ENCODE measurements at places on chromosomes 12 and 14.
A peak's percentile ranks its signal among the peaks of the same experiment; 100 is the strongest.

DNA sequence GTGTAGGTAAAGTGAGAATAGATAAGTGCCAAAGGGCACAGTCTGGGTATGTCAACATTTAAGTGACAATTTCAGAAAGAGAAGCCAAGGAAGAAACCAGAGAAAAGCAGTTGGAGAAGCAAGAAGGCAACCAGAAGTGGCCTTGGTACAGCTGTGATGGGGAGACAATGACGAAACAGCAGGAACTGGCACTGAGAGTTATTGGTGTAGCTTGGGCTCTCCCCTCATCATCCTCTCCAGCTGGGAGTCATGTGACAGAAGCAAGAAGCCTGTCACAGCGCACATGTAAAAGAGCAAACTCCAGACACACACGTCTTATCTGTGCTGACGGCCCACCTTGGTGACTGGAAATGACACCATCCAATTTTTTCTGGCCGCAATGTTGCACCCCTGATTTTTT is 203.3 kb upstream of the NUDT4 start:
- no peak for DNase-seq

GRCh38 chr12:91331371-91331770 is 148.8 kb upstream of the DCN start:
- DNase-seq = no peak

DNA sequence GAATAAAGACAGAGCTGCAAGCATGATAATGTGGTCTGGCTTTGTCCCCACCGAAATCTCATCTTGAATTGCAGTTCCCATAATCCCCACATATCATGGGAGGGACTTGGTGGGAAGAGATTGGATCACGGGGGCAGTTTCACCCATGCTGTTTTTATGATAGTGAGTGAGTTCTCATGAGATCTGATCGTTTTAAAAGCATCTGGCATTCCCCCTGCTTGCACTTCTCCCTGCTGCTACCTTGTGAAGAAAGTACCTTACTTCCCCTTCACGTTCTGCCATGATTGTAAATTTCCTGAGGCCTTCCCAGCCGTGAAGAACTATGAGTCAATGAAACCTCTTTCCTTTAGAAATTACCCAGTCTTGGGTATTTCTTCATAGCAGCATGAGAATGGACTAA is 158.7 kb downstream of the SLC35F4 start:
- DNase-seq = no peak

GRCh38 chr12:130831246-130831645 is 7.8 kb downstream of the STX2 start:
- DNase-seq = no peak

GRCh38 chr14:93065272-93065730 is 50.4 kb downstream of the ITPK1 start:
- DNase-seq = no peak

DNA sequence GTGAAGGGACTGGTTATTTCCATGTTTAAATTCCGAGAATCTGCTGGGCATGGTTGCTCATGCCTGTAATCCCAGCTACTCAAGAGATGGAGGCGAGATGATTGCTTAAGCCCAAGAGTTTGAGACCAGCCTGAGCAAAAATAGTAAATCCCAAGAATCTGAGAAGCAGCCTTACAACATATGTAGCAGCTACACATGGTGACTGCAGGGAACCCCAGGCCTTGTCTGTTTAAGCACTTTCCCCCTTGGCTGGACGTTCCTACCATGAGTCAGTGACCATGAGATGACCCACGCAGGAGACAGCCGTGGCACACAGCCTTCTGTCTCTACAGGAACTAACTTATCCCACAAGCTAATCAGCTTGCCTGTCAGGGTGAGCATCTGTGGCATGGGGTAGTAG is 5.5 kb upstream of the SLC24A4 start:
- DNase-seq = no peak

- DNase-seq = no peak
Observed at GRCh38 chr14:31740688-31741087, 179.5 kb downstream of the NUBPL start.

DNA sequence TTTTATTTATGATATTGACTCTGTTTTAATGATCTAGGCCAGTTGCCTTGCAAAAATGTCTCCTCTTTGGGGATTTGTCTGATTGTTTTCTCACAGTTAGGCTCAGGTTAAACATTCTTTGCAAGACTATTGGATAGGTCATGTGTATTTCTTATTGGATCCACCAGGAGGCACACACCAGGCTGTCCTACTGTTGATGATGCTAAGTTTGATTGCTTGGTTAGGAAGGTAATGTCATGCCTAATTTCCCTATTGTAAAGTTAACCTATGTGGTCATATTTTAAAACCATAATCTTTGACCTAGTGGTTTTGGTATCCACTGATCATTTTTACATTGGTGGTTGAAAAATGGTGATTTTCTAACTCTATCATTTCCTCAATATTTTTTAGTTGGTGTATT is 137.1 kb downstream of the BRMS1L start:
- no peak for DNase-seq

GRCh38 chr12:80187660-80188090 is 88.3 kb downstream of the OTOGL start:
- DNase-seq = no peak

DNA sequence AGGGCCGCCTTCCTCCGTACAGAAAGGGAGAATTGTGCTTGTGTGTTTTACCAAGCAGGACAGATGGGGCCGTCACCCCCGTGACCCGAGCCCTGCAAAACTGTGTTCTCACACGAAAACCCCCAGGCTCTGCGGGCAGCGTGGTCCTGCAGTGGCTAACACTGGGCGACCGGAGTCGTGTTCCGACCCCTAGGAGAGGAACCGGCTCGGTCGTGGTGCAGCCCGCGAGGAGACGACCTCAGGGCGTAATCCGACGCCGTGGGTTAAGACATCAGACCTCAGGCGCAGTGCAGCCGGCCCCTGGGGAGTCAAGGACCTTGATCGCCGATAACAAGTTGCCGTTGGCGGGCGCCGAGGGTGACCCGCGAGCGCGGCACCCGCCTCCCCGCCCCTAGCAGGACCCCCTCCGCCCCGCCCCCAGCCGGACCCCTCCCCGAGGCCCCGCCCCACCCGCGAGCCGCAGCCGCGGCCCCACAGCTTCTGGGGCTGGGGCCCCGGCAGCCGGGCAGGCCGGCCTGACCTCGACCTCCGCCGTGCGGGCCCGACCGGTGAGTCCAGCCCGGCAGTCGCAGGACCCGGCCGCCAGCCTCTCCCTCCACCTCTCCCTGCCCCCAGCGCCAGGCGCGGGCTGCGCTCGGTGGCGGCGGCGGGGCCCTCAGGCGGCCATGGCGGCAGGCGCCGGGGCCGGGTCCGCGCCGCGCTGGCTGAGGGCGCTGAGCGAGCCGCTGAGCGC is at the start of gene CHPT1:
CHPT1 (plus strand) TSS at position 444 of the 733 bp plus-strand sequence; CDS start at position 666, 222 bp downstream.
- peak; percentile 45 for DNase-seq

DNA sequence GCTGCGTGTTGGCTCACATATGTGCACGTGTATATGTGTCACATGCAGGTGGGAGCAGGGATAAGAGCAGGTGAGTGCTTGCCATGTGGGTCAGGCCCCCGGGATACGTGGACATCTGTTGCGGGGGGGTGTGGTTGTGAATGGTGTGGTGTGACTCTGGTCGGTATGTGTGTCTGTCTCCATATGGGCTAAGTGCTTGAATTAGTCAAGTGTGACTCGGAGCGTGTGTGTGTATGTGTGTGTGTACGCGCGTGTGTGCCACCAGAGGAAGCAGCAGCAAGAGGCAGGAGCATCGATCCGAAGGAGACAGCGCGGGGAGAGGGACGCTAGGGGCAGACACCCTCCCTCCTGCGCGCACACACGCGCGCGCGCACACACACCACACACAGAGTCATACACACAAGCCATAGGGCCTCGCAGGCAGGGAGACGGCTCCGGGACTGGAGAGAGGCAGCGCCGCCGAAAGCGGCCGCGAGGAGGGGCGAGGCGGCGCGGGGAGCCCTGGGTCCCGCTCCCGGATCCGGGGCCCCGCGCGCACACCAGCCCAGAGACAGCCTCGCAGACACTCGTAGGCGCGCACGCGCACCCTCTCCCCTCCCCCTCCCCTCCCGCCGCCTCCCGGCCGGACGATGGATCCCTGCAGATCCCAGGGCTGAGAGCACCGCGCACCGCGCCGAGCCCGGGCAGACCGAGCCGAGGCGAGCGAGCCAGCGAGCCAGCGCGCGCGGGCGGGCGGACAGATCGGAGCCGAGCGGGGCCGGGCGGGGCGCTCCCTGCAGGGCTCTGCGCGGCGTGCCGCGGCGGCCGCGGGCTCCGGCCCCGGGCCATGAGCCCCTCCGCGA is at the start of gene ASIC1:
ASIC1 (plus strand) TSS at position 597 of the 842 bp plus-strand sequence. CDS start 1,171 bp downstream, outside the sequence.
- DNase-seq = peak; percentile 38

DNA sequence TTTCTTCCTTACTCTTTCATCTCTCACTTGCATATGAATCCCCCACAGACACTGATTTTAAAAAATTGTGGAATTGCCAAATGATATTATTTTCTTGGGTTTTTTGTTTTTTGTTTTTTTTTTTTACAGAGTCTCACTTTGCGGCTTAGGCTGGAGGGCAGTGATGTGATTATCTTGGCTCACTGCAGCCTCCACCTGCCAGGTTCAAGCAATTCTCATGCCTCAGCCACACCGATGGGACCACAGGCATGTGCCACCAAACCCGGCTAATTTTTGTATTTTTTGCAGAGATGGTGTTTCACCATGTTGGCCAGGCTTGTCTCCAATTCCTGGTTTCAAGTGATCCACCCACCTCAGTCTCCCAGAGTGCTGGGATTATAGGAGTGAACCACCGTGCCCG is 68.2 kb downstream of the BCAT1 start:
- DNase-seq = no peak

DNA sequence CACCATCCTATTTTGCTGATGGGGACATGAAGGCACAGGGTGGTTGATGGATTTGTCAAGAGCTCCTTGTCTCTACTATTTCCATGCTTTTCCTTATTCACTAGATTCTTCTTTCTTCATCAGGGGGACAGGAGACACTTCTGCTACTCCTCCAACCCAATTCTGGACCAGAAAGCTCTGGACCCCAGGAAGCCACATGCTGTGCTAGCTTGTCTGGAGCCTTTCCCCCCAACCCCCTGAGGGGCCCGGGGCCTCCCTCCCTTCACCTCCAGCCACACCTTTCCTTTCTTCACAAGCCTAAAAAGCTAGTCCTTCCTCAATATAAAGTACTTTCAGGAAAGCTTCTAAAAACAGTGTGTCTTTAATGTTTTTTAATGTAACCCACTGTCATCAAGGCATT is 75.1 kb upstream of the CAPRIN2 start:
- no peak for DNase-seq

GRCh38 chr12:62761658-62762057 is 173.3 kb downstream of the PPM1H start:
- DNase-seq = no peak

Measured in activated CD4-positive, alpha-beta T cell treated with anti-CD3 and anti-CD28 coated beads, Interleukin-2, amount 50 U/mL, for 1 hour (primary cell).